Esophagus muscularis mucosa (tissue), 4 donors: ENCODE measurements at places on chromosomes 4 and X. TPM values are rescaled to one million over a fixed set of nuclear protein-coding genes. Genes with fewer than 3 reads are reported as not detected.

GRCh38 chr4:31620476-31620875 lies 900.3 kb downstream of the PCDH7 start:
- H3K36me3 ChIP-seq = no peaks in the 10 kb centered on the region
- H3K4me3 ChIP-seq = no peak overlapping the region
- H3K27me3 ChIP-seq = no peaks in the 10 kb centered on the region
- DNase-seq = no peak
- H3K4me1 ChIP-seq = no peaks in the 10 kb centered on the region

ZNF185 gene
- total RNA-seq = 2.5 TPM

DNA sequence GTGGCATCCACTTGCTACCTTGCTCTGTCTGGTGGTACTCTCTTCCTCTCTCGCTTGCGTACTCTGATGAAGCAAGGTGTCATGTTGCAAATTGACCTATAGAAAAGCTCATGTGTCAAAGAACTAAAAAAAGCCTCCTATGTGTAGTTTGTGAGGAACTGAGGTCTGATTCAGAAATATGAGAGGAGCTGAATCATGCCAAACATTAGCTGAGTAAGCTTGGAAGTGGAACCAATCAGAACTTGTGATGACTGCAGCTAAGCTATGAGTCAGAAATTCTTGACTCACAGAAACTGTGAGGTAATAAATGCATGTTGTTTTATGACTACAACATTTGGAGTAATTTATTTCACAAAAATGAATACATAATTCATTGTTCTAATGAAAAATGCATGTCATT lies 2138.8 kb downstream of the PCDH7 start:
- H3K27ac ChIP-seq = no peak overlapping the region
- no peak overlapping the region for H3K4me3 ChIP-seq
- no peaks in the 10 kb centered on the region for H3K4me1 ChIP-seq

QDPR gene
- total RNA-seq = 9.9 TPM

GRCh38 chr4:7822877-7823276 lies 116.8 kb downstream of the AFAP1 start:
- peaks cover 4% of the 10 kb centered on the region for H3K36me3 ChIP-seq
- no peaks in the 10 kb centered on the region for H3K27me3 ChIP-seq
- H3K4me3 ChIP-seq = peak overlapping the region; percentile 13
- DNase-seq = no peak
- H3K4me1 ChIP-seq = peaks cover 75% of the 10 kb centered on the region

DGKK gene
- not detected for total RNA-seq

MTNR1A gene
- total RNA-seq = not detected

DNA sequence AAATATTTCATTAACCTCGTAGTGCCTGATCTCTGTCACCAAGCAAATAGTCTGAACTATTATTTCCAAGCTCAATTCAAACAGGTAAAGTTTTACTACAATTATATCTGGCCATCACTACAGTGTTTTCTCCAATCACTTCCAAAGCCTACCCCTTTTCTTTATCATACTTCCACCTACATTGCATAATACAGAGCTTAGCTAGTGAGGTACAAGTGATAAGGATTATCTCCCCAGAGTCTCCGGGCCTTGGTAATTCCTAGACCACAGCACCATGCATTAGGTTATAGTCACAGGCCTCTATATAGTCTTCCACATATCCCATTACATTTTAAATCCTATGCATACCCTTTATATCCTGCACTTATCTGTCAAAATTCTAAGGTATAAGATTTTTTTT lies 154.2 kb downstream of the SNCA start:
- DNase-seq = no peak
- no peaks in the 10 kb centered on the region for H3K27me3 ChIP-seq
- H3K36me3 ChIP-seq = no peaks in the 10 kb centered on the region
- no peaks in the 10 kb centered on the region for H3K4me1 ChIP-seq

PCDH11X gene
- under 0.01 TPM for total RNA-seq

DNA sequence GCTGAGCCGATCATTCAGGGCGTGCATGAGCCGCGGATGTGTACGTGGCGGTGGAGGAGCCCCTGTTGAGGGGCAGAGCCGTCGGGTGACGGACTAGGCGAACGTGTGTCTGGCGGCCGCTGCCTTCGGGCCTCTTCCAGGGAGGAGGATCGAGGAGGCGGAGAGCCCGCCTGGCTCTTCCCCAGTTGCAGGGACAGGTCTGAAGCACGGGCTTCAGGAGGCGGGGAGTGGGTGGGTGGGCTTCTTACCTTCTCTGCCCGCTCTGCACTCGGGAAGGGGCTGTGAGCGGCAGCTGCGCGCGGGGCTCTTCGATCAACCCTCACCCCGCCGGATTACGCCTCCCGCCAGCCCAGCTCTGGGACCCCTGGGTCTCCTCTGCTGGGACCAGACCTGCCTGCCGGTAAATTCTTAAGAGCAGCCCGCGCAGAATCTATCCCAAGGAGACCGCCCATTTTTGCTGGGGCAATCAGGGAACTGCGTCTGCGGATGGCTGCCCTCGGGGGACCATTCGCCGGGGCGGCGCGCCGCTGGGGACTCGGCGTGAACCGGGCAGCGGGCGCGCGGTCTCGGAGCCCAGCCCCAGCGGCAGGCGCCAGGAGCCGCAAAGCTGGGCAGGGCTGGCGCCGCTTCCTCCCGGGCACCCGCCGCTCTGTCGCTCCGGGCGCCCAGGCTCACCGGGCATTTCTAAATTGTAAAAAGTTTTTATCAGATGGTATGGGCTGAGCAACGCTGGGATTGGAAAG lies 4.9 kb downstream of the PLAC8 start:
- DNase-seq = no peak
- peak overlapping the region; percentile 12 for H3K27ac ChIP-seq
- H3K27me3 ChIP-seq = no peaks in the 10 kb centered on the region
- peaks cover 16% of the 10 kb centered on the region for H3K4me1 ChIP-seq
- no peaks in the 10 kb centered on the region for H3K36me3 ChIP-seq
- peak overlapping the region; percentile 58 for H3K4me3 ChIP-seq

- no peak for DNase-seq
- no peak overlapping the region for H3K27ac ChIP-seq
- peaks cover 3% of the 10 kb centered on the region for H3K4me1 ChIP-seq
- no peak overlapping the region for H3K4me3 ChIP-seq
Observed at GRCh38 chr4:139863531-139863930, 197.9 kb downstream of the MGST2 start.

DNA sequence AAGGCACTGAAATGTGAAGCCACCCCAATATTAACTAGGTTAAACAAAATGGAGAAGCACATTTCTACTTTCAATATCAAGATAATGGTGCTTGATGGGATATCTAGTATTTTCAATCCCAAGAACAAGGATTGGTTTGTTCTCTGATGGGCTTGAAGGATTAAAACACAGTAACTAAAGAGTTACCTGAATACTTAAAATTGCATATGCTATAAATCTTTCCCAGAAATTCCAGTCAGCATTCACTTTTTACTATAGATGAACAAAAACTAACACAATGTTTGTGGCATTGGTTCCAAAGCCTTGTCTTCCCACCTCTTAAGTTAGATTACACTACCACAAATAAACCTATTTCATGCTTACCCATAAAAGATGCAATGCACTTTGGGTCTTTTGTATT lies 3.9 kb upstream of the PCDH10 start:
- DNase-seq = no peak
- no peak overlapping the region for H3K27ac ChIP-seq
- no peaks in the 10 kb centered on the region for H3K36me3 ChIP-seq
- no peak overlapping the region for H3K4me3 ChIP-seq

- DNase-seq = no peak
- H3K36me3 ChIP-seq = no peaks in the 10 kb centered on the region
- H3K4me3 ChIP-seq = no peak overlapping the region
- peaks cover 9% of the 10 kb centered on the region for H3K4me1 ChIP-seq
- no peak overlapping the region for H3K27ac ChIP-seq
Observed at GRCh38 chr4:148263127-148263526, 179.1 kb downstream of the NR3C2 start.

GRCh38 chr4:121096629-121097028 lies 24.3 kb upstream of the NDNF start:
- DNase-seq = no peak
- no peaks in the 10 kb centered on the region for H3K36me3 ChIP-seq
- no peak overlapping the region for H3K27ac ChIP-seq
- no peaks in the 10 kb centered on the region for H3K4me1 ChIP-seq
- H3K27me3 ChIP-seq = no peaks in the 10 kb centered on the region

DNA sequence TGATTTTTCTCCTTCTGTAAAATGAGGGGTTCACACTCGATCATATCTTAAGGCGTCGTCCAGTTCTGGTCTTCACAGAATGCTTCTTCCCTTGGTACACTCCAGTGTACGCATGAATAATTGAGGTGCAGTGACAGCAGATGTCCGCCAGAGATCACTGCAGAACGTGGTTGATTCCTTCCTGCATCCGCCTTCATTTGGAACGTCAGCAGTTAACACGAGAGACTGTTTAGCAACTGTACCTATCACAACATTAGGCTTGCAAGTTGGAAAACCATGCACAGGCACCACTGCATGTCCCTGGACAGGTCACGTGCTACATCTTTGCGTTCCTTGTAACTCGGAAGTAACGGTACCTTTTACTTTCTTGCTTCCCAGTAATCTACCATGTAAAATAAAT lies 66.0 kb upstream of the GEMIN8 start:
- no peak overlapping the region for H3K4me3 ChIP-seq
- H3K27me3 ChIP-seq = no peaks in the 10 kb centered on the region
- H3K4me1 ChIP-seq = no peaks in the 10 kb centered on the region
- H3K36me3 ChIP-seq = no peaks in the 10 kb centered on the region
- H3K27ac ChIP-seq = no peak overlapping the region

GRCh38 chr4:85039526-85039925 lies 73.0 kb upstream of the WDFY3 start:
- H3K4me3 ChIP-seq = no peak overlapping the region
- no peaks in the 10 kb centered on the region for H3K4me1 ChIP-seq
- H3K27ac ChIP-seq = no peak overlapping the region
- H3K36me3 ChIP-seq = no peaks in the 10 kb centered on the region

DNA sequence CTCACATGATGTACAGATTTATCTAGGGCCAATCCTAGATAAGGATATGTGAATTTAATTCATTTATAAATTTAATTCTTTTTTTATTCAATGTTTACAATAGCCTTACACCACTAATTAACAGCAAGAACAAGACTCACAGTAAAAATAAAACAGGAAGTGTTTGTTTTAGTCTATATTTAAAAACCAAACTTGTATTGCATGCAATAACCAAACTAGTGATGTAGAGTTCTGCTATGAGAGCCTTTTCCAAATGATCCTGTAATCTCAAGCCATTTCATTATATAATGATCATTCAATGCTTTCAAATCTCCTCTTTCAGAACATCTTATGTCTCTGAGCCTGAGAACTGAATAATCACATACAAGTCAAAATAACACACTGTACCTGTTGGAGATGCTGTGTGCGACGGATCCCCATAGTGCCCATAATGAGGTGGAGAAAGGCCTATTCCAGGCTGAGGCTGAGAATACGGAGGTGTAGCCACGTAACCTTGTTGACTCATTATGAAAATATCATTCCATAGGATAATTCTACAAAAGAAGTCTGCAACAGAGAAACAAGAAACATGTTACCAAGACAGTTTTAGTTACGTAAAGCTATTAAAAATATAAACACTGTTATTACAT lies 2.6 kb downstream of the SEC24D start:
- peaks cover 52% of the 10 kb centered on the region for H3K4me1 ChIP-seq
- no peak overlapping the region for H3K27ac ChIP-seq
- H3K27me3 ChIP-seq = no peaks in the 10 kb centered on the region
- peaks cover 43% of the 10 kb centered on the region for H3K36me3 ChIP-seq

DNA sequence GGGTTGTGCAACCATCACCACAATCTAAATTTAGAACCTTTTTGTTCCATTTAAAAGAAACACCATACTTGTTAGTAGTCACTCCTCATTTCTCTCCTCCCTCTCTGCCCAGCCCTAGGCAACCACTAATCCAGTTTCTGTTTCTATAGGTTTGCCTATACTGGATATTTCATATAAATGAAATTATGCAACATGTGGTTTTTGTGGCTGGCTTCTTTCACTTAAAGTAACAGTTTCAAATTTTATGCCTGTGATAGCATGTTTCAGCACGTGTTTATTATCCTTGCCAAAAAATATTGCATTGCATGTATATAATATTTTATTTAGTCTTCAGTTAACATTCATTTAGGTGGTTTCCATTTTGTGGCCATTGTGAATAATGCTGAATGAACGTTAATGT lies 437.6 kb downstream of the IL1RAPL1 start:
- no peaks in the 10 kb centered on the region for H3K27me3 ChIP-seq
- H3K27ac ChIP-seq = no peak overlapping the region

DNA sequence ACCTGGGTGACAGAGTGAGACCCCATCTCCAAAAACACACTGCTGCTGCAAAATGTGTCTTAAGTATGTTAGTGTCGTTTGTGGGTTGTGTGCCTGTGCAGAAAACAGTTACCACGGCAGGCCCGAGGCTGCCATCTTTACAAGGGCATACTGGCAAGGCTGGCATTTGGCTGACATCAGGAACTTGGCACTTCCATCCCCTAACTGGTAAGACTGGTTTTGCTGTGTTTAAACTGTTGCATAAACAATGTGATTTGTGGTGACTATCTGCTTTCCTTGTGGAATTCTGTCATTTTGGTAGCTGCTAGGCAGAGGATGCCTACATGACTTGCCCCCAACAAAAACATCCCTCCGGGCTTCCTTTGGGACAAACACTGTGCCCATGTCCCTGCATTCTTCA lies 12.3 kb downstream of the LRP2BP start:
- H3K27ac ChIP-seq = no peak overlapping the region
- no peaks in the 10 kb centered on the region for H3K36me3 ChIP-seq
- H3K27me3 ChIP-seq = no peaks in the 10 kb centered on the region
- H3K4me3 ChIP-seq = no peak overlapping the region
- H3K4me1 ChIP-seq = no peaks in the 10 kb centered on the region
- DNase-seq = no peak

- H3K27ac ChIP-seq = no peak overlapping the region
- no peak for DNase-seq
- H3K36me3 ChIP-seq = no peaks in the 10 kb centered on the region
- no peaks in the 10 kb centered on the region for H3K27me3 ChIP-seq
- H3K4me3 ChIP-seq = no peak overlapping the region
- H3K4me1 ChIP-seq = peaks cover 6% of the 10 kb centered on the region
Observed at GRCh38 chrX:41667631-41668030, 21.1 kb upstream of the GPR34 start.

GRCh38 chr4:182680234-182680653 lies 236.9 kb downstream of the DCTD start:
- no peak overlapping the region for H3K4me3 ChIP-seq
- H3K27me3 ChIP-seq = no peaks in the 10 kb centered on the region
- H3K36me3 ChIP-seq = no peaks in the 10 kb centered on the region
- H3K4me1 ChIP-seq = peaks cover 5% of the 10 kb centered on the region
- H3K27ac ChIP-seq = no peak overlapping the region

ADH6 gene
- total RNA-seq = not detected

- no peaks in the 10 kb centered on the region for H3K36me3 ChIP-seq
- no peak overlapping the region for H3K4me3 ChIP-seq
- H3K27me3 ChIP-seq = no peaks in the 10 kb centered on the region
- no peaks in the 10 kb centered on the region for H3K4me1 ChIP-seq
- no peak overlapping the region for H3K27ac ChIP-seq
Observed at GRCh38 chrX:53018627-53019026, 30.0 kb upstream of the GPR173 start.

DNA sequence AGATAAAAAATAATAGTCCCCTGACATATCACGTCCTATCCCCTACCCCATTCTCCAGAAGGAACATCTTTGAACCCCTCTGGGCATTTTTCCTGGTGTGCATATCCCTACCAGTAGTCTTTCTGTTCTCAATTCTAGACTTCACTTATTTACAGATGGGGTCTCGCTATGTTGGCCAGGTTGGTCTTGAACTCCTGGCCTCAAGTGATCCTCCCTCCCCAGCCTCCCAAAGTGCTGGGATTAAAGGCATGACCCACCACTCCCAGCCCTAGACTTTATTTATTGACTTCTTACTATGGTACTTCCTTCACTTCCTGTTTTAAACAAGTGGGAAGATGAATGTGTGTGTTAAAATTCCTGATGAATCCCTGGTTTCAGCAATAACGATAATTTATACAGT lies 612 bp upstream of the RRAGB start:
- H3K36me3 ChIP-seq = peaks cover 9% of the 10 kb centered on the region
- H3K4me3 ChIP-seq = peak overlapping the region; percentile 63
